ENCODE measurements at places on chromosomes 2 and 18.

DNA sequence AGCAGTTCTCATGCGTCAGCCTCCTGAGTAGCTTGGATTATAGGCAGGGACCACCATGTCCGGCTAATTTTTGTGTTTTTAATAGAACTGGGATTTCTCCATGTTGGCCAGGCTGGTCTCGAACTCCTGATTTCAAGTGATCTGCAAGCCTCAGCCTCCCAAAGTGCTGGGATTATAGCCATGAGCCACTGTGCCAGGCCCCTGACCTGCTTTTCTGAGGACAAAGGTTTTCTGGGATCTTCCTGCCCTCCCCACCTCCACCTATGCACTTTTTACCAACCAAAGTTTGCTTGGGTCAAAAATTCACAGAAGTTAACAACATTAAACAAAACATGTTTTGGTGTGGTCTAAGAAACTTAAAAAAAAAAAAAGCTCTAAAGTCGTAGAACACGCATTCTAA lies 259.9 kb downstream of the HAUS1 start:
- DNase-seq: no peak

- peak; percentile 92 for DNase-seq
These were observed 72.4 kb downstream of the MYCN start for GRCh38 chr2:16012626-16013358.

- DNase-seq: no peak
These were observed 2.7 kb downstream of the LAPTM4A start for GRCh38 chr2:20048488-20049448.

DNA sequence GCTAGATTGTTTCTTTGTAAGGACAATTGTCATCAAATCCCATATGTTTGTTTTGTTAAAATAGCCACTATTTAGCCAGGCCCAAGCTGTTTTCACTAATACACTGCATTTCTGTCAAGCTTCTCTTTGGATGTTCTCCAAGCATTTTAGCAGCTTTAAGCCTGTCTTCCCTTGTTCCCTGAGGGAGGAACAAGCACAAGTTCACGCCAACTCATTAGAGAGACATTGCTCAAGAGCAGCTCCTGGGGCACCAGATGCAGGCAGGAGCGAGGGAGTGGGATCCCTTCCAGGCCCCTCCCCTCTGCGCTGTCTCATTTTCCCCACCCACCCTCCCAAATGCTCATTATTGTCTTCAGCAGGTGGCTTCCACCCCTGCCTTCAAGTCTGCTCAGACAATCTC lies 32.6 kb upstream of the PPP3R1 start:
- DNase-seq: no peak

DNA sequence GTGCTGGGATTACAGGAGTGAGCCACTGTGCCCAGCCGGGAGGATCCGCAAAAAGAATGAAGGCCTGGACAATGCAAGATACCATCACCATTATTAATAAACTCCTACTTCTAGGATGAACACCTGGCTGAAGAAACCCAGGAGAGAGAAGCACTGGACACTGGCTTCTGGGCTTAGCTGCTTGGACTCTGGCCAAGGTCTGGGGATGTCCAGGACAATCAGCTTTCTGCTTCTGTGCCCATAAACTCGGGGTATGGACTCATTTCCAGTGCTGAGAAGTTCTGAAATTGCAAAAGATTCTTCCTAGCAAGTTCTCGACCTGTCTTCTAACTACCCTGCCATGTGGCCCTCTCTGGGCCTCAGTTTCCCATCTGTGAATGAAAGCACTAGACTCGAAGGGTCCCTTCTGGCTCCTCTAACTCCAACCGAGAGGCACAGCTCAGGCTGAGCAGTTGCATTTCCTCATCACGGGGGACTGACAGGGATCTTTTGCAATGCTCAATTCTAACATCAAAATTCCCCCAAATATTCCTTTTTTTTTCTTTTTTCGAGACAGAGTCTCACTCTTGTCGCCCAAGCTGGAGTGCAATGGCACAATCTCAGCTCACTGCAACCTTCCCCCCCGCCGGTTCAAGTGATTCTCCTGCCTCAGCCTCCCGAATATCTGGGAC lies 2.4 kb upstream of the SH2D6 start:
- DNase-seq: no peak

- no peak for DNase-seq
These were observed 53.0 kb downstream of the RAB27B start for GRCh38 chr18:54881229-54881768.

- DNase-seq: peak; percentile 27
These were observed 210.5 kb upstream of the PIK3C3 start for GRCh38 chr18:41744421-41745030.

GRCh38 chr2:18123577-18123976 lies 245.1 kb downstream of the KCNS3 start:
- DNase-seq: no peak

GRCh38 chr2:178163395-178163794 lies 30.9 kb upstream of the OSBPL6 start:
- no peak for DNase-seq

DNA sequence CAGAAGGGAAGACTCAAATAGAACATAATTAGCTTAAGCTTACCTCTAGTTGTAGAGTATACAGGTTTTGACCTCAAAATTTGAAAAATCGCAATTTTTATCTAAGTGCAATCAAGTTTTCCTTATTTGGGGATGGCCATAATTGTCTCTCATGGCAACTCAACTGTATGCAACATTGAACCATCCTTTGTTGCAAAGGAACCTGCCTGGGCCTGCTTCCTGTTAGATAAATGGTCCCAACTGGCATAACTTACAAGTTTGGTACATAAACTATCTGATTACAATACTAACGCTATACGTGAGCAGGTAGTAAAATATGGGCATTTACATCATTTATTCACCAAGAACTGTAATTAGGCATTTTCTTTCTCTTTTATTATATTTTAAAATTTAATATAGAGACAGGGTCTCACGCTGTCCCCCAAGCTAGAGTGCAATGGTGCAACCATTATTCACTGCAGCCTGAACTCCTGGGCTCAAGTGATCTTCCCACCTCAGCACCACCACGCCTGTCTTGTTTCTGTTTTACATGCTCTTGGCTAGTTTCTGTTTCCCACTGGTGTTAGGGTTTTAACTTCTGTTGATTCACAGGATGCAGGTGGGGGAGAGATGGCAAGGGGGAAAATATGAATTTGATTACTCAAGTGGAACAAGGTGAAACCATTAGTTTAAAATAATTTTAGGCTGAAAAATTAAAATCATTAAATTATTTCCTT lies 55.3 kb upstream of the B3GNT2 start:
- DNase-seq: no peak

DNA sequence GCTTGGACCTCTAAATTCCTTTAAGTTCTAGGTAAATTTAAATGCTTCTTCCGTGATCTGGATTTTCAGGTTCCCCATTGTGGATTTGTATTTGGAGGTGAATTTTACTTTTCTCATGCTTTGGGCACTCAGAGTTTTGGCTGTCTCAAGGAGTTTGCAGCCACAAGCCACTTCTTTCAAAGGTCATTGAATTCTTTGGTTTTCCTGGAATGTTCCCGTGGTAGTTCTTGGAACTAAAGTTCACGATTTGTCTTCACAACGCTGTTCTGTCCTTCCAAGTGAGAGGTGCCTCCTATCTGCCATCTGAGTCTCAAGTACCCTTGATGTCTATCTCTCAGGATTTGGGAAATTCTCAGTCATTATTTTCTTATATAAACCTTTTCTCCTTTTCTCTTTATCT lies 1438.7 kb upstream of the ZEB2 start:
- no peak for DNase-seq

GRCh38 chr18:32308493-32309120 lies 118.8 kb downstream of the MEP1B start:
- no peak for DNase-seq

DNA sequence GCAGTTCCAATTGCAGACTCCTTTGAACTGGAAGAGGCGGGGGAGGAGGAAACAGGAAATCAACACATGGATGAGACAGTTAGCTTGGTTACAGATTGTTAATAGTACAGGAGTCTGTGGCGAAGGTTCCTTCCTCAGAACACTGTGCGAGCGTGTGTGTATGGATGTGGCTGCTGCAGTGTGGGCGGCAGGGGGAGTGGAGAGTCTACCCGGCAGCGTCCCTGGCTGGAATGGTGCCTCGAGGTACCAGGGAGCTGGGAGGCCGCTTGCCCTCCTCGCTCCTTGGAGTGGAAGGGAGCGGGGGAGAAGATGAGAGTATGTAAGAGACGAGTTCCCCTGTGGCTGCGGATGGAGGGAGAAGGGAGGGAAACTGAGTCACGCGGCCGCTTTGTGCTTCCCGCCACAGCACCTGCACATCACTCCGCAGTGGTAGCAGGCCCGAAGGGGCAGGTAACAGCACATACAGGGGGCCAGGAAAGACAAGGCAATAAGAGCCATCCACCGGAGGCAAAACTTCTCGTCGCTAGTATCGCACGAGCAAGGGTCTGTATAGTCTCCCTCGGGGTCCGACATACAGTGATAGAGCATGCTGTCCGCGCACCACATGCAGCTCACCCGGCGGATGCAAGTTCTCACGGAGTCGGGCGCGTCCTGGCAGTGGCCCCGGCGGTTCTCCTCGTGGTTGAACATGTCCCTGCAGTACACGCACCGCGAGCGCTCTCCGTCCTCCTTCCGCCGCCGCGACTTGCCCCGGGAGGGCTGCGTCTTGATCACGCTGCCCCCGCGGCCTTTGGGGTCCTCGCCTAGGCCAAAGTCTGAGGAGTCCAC lies 85.7 kb downstream of the ACTR2 start:
- DNase-seq: no peak

- DNase-seq: peak; percentile 25
These were observed 220.4 kb downstream of the ZNF516 start for GRCh38 chr18:76274468-76275289.

- DNase-seq: no peak
These were observed 31.0 kb downstream of the CYBRD1 start for GRCh38 chr2:171553236-171553635.

- DNase-seq: no peak
These were observed 191.9 kb downstream of the MC4R start for GRCh38 chr18:60180671-60181070.

- no peak for DNase-seq
These were observed 1008.5 kb upstream of the FANCL start for GRCh38 chr2:59249441-59250306.

- DNase-seq: no peak
These were observed 453.4 kb downstream of the KCNJ3 start for GRCh38 chr2:155151945-155152344.

DNA sequence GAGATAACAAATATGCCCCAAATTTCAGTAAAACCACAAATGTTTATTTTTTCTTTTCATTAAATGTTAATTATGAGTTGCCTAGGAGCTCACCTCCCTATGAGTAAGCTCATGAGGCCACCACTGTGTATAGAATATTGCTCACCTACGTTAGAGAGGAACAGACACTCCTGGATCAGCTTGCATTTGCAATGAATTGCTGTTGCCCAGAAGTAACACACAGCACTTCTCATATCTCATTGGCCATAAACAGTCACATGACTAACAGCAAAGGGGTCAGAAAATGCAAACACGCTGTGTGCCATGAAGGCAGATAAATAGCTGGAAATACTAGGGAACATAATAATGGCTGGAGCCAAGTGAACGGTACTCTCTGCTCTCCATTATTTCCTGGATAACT lies 89.0 kb upstream of the GALNT5 start:
- no peak for DNase-seq

DNA sequence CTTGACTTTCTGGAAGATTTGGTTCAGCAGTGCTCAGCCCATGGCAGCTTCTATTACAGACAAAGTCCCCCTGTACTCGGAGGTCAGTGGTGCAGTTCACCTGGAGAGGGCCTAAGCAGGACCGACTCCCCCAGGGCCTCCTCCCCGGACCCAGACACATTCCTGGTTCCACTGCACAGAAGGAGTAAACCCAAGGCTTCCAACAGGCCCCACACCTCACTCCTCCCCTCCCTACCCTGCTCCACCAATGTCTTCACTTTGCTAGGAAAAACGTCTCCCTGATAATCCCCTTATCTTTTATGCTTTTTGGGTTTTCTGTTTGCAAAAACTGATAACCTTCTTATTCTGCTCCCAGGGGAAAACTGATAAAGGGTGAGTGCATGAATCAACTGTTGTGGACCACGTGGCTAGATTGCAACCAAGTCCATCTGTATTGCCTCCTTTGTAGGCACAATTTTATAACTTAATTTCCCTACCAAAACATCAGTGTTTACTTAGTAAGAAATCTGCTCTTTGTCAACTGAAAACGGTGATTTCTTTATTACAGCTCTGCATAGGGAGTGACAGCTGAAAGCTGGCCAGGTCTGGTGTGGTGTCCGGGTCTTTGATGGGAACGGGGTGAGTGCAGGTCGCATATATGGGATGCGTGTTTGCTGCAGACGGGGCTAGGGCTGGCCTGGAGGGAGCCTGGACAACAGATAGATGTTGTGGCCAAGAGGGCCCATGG lies 202.5 kb downstream of the GLI2 start:
- DNase-seq: no peak

DNA sequence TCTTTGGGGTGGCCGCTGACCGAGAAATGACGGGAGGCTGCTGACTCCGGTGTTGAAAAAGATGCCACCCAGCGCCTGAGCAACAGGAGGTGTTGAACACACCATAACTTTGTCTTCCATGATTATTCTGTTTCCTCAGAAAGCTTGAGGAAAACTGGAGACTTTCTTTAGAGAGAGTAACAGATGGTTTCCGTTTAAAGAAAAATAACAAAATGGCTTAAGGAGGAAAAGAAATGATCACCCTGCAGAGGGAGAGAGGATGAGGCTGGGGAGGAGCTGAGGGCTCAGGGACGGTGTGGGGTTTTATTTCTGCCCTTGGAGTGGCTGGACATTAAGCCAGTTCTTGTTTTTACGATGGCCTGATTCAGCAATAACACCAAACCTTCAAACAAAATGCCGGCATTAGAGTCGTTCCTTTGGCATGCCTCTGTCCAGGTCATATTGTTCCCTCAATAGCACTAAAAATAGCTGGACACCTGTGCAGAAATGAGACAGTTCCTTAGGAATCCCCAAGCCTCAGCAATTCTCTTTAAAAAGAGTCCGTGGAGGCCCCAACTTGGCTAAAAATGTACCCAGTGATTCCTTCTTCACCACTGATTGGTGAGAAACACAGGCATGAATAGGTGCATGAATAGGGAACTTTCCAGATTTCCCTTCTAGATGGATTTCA lies 182.4 kb downstream of the ALPK2 start:
- DNase-seq: no peak

DNA sequence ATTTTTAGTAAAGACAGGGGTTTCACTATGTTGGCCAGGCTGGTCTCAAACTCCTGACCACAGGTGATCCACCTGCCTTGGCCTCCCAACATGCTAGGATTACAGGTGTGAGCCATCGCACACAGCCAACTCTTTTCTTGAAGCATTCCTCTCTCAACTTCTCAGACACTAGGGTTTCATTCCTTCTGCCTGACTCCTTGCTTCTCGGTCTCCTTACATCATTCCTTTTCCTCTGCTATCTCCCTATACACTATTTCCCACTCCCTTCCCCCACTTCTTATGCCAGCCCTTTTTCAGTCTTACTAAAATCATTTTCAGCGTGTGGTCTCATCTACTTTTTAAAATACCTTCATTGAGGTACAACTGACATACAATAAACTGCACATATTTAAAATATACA lies 6.1 kb downstream of the SOS1 start:
- no peak for DNase-seq

All from SHP77 (cell line).